ENCODE measurements at places on chromosomes 6 and 20.
A peak's percentile ranks its signal among the peaks of the same experiment; 100 is the strongest.

DNA sequence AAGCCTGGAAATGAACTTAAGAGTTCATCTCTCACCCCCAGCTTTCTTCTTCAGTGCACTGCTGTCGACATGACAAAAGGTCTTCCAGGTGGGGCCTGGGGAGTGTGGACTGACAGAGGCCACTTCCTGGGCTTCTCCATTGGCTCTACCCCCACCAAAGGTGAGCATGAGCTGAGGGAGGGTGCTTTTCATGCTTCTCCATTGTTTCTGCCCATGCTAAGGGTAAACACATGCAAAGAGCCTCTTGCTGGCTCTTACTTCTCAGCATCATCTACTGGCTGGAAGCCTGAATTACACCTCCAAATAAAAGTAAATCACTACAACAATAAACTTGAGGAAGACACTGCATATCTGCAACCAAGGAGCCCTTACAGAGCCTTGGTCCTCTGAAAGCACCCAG, 227.2 kb downstream of the EPM2A start:
- DNase-seq = no peak

- DNase-seq = peak; percentile 36
These were observed 117.2 kb downstream of the BANF2 start for GRCh38 chr20:17816804-17817587.

GRCh38 chr6:131644921-131645320, 7.8 kb downstream of the ENPP3 start:
- no peak for DNase-seq

GRCh38 chr6:11538052-11538818, 686 bp downstream of the TMEM170B start:
- peak; percentile 13 for DNase-seq

- peak; percentile 72 for DNase-seq
These were observed 345.0 kb downstream of the QKI start for GRCh38 chr6:163759542-163759941.

DNA sequence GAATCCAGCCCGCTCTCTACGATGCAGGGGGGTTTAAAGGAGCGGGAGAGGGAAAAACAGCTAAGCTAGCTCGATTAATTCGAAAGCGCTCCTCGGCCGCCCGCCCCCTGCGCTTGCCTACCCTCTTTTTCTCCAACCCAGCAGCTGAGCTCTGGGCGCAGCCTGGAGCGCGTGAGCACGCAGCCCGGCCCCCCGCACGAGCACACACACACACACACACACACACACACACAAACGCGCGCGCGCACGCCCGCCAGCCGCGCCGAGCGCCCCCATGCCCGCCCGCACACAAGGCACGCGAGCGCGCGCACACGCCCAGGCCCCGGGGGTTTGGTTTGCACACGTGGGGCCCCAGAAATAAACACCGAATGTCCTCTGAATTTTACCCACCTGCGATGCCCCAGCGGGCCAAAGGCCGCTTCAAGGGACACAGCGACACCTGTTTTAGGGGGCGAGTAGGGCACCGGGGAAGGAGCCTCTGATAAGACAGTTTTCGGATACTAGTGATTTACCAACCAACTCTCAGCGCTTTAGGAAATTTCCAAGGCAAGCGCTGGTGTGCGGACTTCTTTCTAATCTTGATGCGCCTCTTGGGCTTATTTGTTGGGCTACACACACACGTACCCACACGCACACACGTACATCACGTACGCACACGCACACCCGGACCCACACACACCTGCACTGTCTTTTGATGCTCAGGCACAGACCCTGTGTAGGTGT, 802 bp upstream of the NRN1 start:
- no peak for DNase-seq

GRCh38 chr6:31087494-31088089, 24.8 kb downstream of the C6orf15 start:
- peak; percentile 86 for DNase-seq

DNA sequence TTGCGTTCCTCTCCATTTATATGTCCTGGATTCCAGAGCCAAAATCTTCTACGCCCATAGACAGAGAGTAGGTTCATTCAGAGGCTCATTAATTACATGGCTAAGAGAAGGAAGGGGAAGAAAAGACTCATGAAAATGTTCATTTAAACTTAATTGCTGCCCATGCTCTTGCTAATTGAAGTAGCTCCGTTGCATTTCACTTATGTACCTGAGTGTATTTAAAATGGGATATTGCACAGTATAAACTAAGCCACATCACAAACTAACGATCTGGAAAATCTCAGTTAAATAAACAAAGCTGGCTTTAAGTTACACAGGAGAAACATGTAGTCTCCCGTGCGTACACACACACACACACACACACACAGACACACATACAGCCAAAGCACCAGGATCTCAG, 269.2 kb downstream of the CDC5L start:
- no peak for DNase-seq

GRCh38 chr6:139841794-139842215, 467.4 kb upstream of the CITED2 start:
- no peak for DNase-seq

DNA sequence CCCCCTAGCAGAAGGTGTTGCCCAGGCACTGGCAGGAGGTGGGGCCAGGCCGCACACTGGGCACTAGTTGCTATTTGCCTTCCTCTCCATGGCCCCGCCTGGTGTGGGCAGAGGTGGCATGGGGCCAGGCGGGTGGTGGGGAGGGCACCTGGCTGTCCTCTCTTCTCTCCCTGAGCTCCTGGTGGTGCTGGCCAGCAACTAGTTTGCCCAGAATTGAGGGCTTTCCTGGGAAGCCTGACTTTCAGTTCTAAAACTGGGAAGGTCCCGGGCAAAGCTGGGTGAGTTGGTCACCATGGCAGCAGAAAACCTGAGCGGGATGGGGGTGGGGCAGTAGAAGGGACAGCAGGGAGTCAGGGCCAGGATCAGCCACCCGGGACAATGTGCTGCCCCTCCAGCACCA, 48.2 kb downstream of the RBM38 start:
- DNase-seq = no peak

DNA sequence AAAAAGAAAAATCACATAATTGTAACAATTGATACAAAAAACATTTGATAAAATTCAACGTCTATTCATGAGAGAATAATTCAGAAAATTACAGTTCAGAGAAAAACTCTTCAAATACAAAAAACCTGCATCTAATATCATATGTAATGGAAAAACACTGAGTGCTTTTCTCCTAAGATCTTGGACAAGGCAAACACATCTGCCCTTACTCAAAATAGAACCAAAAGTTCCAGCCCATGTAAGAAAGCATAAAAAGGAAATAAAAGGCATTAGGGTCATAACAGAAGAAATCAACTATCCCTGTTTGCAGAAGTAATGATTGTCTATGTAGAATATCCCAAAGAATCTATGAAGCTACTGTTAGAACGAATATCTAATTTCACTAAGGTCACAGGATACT, 721.4 kb downstream of the RFPL4B start:
- DNase-seq = no peak

DNA sequence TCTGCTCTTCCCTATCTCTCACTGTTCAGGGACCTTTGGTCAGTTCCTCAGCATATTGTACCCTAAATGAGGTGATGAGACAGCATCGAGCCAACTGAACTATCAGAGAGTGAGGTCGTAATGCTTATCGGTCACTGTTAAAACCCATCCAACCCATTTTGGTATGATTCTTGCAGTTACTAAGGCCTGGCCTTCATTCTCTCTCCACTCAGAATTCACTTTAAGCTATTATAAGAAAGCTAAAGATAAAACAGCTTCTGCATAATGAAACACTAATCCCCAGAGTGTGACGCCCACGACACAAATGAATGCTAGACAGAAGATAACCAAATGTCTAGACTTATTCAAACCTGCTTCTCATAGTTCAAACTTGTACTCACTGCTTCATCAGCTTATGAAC, 175.8 kb downstream of the GMPR start:
- no peak for DNase-seq

- peak; percentile 46 for DNase-seq
These were observed 300.5 kb downstream of the PLCB1 start for GRCh38 chr20:8432435-8433148.

DNA sequence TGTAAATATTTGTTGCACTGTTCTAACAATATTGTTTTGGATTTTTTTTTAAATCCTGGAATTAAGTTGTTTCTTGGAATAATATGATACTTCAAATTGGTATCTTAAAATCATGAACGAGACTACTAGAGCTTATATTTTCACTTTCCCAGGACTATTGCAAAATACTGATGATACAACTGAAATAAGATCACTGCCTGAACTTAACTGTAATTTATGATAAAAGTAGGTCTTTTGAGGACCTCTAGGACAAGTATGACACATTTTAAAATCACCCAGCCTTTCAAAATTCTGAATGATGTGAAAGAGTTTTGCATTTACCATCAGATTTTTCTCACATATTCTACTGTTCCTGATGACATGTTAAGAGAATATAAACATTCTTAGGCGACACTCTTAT, 8.6 kb upstream of the UBE2J1 start:
- DNase-seq = no peak

DNA sequence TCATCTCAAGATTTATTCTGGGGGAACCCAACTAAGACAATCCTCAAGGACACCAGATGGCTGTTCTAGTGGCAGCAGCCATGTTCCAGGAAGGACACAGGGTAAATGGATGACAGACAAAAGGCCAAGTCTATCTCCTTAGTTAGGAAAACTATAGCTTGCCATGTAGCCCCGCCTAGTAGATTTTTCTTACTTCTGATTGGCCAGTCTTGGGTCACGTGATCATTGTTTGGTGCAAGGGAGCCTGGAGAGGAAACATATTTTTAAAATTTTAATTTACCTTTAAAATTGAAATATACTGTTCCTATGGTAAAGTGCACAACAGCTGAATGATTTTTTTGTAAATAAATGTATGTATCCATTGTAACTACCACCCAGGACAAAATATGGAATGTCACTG, 4.4 kb upstream of the KCNS1 start:
- DNase-seq = no peak

- DNase-seq = no peak
These were observed 233.6 kb downstream of the PRKN start for GRCh38 chr6:162493917-162494316.

GRCh38 chr6:45789238-45789637, 226.4 kb downstream of the CLIC5 start:
- no peak for DNase-seq

GRCh38 chr6:169997187-169997929, 245.9 kb downstream of the ERMARD start:
- DNase-seq = no peak

DNA sequence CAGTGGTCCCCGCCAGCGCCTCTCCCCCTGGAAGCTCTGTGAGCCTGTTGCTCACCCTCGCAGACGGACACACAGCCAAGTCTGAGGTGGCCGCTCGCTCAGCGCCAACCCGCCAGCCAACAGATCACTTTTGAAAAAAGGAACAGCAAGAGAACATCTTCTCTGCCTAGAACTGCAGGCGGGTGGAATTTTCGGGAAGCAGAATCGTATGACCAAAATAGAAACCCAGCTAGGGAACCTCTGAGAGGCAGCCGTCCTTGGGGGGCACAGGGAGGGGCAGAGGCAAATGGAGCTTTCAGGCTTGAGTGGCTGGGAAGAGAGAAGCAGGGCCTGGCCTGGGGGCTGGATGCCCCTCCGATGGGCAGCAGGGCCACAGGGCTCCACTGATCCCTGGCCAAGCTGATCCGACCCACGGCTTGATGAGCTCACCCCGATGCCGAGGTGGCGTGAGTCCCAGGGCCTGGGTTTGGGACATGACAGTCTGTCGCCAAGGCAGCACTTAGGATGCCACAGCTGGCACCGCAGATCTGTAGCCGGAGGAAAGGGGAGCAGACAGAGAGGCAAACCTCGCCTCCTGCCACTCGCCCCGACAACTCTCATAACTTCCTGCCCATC, 9.8 kb downstream of the NFATC2 start:
- DNase-seq = peak; percentile 70

- DNase-seq = no peak
These were observed 38.3 kb upstream of the PRSS16 start for GRCh38 chr6:27209196-27209595.

DNA sequence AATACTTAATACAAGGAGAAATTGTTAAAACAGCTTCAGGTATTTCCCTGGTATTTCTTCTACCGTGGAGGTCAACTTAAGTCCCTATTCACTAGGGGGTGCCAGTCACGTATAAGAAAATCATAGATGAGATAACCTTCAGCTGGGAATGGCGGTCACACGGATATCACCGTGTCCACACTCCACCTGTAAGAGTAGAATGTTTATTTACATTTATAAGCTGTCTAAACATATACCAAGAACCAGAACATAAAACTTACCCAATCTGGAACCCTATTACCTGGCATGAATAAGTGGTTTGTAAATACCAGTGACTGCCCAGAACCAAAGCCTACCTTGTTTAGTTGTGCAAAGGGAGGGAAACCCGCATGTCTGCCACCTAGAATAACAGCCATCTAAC, 1.9 kb upstream of the ELOVL4 start:
- peak; percentile 69 for DNase-seq

- peak; percentile 59 for DNase-seq
These were observed 316.9 kb upstream of the PRDM1 start for GRCh38 chr6:105769197-105769596.

GRCh38 chr20:29878281-29878741, 1379.2 kb upstream of the DEFB115 start:
- DNase-seq = peak; percentile 11

GRCh38 chr20:39021748-39022147, 59.6 kb downstream of the DHX35 start:
- DNase-seq = no peak

- peak; percentile 80 for DNase-seq
These were observed at the start of gene NECAB3 for GRCh38 chr20:33674294-33675135. Gene NECAB3 (minus strand): TSS chr20:33674428. CDS start chr20:33674352, 76 bp downstream.

All from EH (cell line).